ENCODE measurements at places on chromosomes 4 and X.

DNA sequence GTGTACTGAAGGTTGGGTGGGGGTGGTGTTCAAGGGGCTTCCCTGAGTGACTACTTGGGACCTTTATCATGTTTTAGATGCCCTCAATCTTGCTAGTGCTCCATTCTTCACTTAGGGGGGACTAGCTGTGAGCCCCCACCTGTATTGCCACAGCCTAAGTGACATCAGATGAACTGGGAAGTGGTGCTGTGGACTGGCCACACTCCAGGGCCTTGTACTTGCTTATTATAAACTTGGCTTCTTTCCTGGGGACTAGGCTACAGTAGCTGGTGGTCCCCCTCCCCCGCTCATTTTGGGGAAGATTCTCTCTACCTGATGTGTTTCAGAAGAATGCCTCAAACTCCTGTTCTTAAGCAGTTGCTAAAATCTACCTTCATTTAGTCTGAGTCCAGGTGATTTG, 46.7 kb upstream of the WDR1 start:
- no peak for DNase-seq

- no peak for DNase-seq
These were observed 45.4 kb downstream of the INTS12 start for GRCh38 chr4:105662935-105663675.

GRCh38 chr4:41388080-41388479, 131.4 kb downstream of the UCHL1 start:
- DNase-seq, result no peak

GRCh38 chrX:9871701-9872268, 85.6 kb downstream of the SHROOM2 start:
- DNase-seq, result no peak

- DNase-seq, result no peak
These were observed 106.9 kb downstream of the KDR start for GRCh38 chr4:55018521-55018920.

DNA sequence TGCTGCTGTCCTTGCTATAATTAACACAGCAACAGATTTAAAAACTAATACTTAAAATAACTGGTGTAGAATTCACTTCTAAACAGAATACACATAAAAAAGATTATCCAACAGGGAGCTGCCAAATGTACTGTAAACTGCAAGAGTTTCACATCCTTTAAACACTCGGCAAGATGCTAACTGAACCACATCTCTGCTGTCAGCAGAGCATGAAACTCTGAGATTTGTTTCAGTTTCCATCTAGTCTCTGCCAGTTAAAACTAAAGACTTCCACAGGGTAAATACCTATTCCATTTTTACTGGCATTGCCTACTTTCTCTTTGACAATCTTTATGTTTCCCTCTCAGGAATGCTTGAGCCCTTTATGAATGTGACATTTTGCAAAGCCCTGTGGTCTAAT, 127.7 kb downstream of the SLC7A11 start:
- no peak for DNase-seq

GRCh38 chr4:24865401-24865800, 47.4 kb downstream of the CCDC149 start:
- no peak for DNase-seq

Measured in fibroblast of the conjunctiva (primary cell).